ENCODE measurements at places on chromosomes 6 and 20.
A peak's percentile ranks its signal among the peaks of the same experiment; 100 is the strongest.

- peaks cover 1% of the 10 kb centered on the region for H3K36me3 ChIP-seq
- no peak overlapping the region for H3K4me3 ChIP-seq
These were observed 223.9 kb downstream of the PREX1 start for GRCh38 chr20:48603819-48604405.

- H3K4me1 ChIP-seq: peaks cover 7% of the 10 kb centered on the region
- peaks cover 2% of the 10 kb centered on the region for H3K27me3 ChIP-seq
- H3K36me3 ChIP-seq: no peaks in the 10 kb centered on the region
- no peak overlapping the region for H3K27ac ChIP-seq
- no peak for DNase-seq
These were observed 233.0 kb upstream of the PRND start for GRCh38 chr20:4488407-4489339.

- H3K36me3 ChIP-seq: no peaks in the 10 kb centered on the region
- H3K27ac ChIP-seq: no peak overlapping the region
- H3K4me1 ChIP-seq: no peaks in the 10 kb centered on the region
These were observed 195.2 kb upstream of the PROKR2 start for GRCh38 chr20:5511930-5512329.

DNA sequence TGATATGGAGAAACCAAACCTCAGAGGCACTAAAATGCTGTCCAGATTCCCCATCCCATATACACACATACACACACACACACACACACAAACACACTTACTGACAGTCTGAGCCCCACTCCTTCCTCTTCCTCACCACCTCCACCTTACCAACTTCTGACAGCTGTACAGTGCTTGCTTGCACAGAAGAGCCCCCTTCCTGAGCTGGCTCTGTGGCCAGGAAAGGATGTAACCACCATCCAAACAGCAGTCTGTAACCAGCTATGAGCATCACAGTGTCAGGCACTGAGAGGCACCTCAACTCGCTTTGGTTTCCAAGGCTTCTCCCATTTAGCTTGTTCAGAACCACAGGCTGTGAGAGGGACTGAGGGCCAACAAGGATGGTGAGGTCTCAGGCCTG lies 5.9 kb upstream of the C6orf136 start:
- DNase-seq: no peak
- H3K27me3 ChIP-seq: no peaks in the 10 kb centered on the region
- H3K4me3 ChIP-seq: no peak overlapping the region
- H3K36me3 ChIP-seq: peaks cover 12% of the 10 kb centered on the region
- no peak overlapping the region for H3K27ac ChIP-seq

DNA sequence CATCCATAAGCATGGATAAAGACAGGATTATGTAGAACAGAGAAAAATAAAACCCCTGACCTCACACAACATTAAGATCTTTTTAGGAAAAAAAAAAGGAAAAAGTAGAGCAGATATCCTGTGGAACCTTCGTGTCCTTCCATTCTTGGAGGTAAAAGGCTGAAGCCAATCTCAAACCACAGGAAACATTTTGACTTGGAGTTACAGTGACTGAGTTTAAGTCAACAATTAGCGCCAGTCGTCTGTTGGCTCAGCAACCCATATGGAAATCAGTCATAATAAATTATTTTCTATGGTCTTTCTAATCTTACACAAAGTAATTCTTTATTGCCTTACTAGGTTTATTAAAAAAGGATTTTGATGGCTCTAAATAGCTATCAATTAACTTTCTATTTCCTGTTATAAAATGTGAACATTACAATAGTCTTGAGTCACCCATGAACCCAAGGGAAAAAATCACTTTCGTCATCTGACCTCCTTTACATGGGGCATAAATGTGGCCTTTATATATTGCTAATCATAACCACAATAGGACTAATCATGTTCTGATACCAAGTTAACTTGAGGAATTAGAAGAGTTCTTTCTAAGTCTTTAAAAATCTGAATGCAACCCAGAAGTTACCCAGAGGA lies 592.9 kb downstream of the TFAP2B start:
- no peak overlapping the region for H3K27ac ChIP-seq
- no peaks in the 10 kb centered on the region for H3K27me3 ChIP-seq
- no peak for DNase-seq
- no peak overlapping the region for H3K4me3 ChIP-seq
- H3K4me1 ChIP-seq: no peaks in the 10 kb centered on the region
- no peaks in the 10 kb centered on the region for H3K36me3 ChIP-seq

- peaks cover 44% of the 10 kb centered on the region for H3K36me3 ChIP-seq
- no peaks in the 10 kb centered on the region for H3K27me3 ChIP-seq
- peaks cover 18% of the 10 kb centered on the region for H3K4me1 ChIP-seq
- H3K4me3 ChIP-seq: no peak overlapping the region
- no peak for DNase-seq
These were observed 22.6 kb downstream of the GHRH start for GRCh38 chr20:37238935-37239451.

- H3K27ac ChIP-seq: peak overlapping the region; percentile 41
- peaks cover 61% of the 10 kb centered on the region for H3K4me1 ChIP-seq
- no peaks in the 10 kb centered on the region for H3K27me3 ChIP-seq
- no peak overlapping the region for H3K4me3 ChIP-seq
These were observed 82.7 kb upstream of the CARMIL1 start for GRCh38 chr6:25196464-25196863.

GRCh38 chr6:37940074-37940847 lies 120.7 kb downstream of the ZFAND3 start:
- H3K27ac ChIP-seq: no peak overlapping the region
- H3K4me1 ChIP-seq: peaks cover 41% of the 10 kb centered on the region
- no peak for DNase-seq
- H3K27me3 ChIP-seq: no peaks in the 10 kb centered on the region
- H3K36me3 ChIP-seq: peaks cover 2% of the 10 kb centered on the region

DNA sequence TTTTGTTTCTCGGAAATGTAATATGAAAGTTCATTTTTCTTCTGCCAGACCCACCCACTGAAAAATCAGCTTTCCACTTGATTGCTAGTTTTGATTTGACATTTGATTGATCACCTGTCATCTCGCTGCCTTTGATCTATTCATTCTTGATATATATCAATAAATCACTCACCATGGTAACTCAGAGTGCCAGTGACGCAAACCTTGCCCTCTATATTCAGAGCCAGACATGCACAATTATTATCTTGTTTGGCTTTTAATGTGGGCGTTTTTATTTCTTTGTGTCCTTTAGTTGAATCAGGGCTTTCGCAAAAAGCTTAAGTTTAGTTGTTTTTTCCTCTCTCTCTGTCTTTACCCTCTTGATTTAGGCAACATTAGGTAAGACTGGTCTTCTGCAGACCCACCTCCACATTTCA lies 2.0 kb downstream of the TSHZ2 start:
- no peak overlapping the region for H3K27ac ChIP-seq
- peaks cover 19% of the 10 kb centered on the region for H3K4me1 ChIP-seq
- no peak overlapping the region for H3K4me3 ChIP-seq
- DNase-seq: no peak
- H3K36me3 ChIP-seq: peaks cover 2% of the 10 kb centered on the region
- H3K27me3 ChIP-seq: peaks cover 57% of the 10 kb centered on the region

GRCh38 chr6:165647041-165647440 lies 16.0 kb downstream of the PDE10A start:
- no peak for DNase-seq
- no peaks in the 10 kb centered on the region for H3K36me3 ChIP-seq
- no peak overlapping the region for H3K27ac ChIP-seq
- H3K27me3 ChIP-seq: no peaks in the 10 kb centered on the region
- no peaks in the 10 kb centered on the region for H3K4me1 ChIP-seq
- H3K4me3 ChIP-seq: no peak overlapping the region

- peaks cover 5% of the 10 kb centered on the region for H3K4me1 ChIP-seq
- no peaks in the 10 kb centered on the region for H3K36me3 ChIP-seq
- H3K4me3 ChIP-seq: no peak overlapping the region
- H3K27me3 ChIP-seq: no peaks in the 10 kb centered on the region
- no peak overlapping the region for H3K27ac ChIP-seq
These were observed 38.5 kb downstream of the SIM1 start for GRCh38 chr6:100426241-100426640.

DNA sequence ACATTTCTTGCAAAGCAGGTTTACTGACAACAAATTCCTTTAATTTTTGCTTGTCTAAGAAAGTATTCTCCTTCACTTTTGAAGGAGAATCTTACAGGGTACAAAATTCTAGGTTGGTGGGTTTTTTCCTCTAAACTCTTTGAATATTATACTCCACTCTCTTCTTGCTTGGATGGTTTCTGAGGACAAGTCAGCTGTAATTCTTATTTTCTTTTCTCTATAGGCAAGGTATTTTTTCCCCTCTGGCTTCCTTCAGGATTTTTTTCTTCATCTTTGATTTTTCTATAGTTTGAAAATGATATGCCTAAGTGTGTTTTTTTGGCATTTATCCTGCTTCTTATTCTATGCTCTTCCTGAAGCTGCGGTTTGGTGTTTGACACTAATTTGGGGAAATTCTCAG lies 112.5 kb upstream of the HIVEP1 start:
- H3K4me3 ChIP-seq: no peak overlapping the region
- H3K27ac ChIP-seq: no peak overlapping the region
- DNase-seq: no peak
- H3K27me3 ChIP-seq: no peaks in the 10 kb centered on the region
- peaks cover 7% of the 10 kb centered on the region for H3K4me1 ChIP-seq

GRCh38 chr6:36217946-36218345 lies 21.4 kb downstream of the BRPF3 start:
- DNase-seq: no peak
- H3K36me3 ChIP-seq: peaks cover 43% of the 10 kb centered on the region
- H3K4me3 ChIP-seq: no peak overlapping the region
- no peaks in the 10 kb centered on the region for H3K27me3 ChIP-seq
- no peaks in the 10 kb centered on the region for H3K4me1 ChIP-seq

DNA sequence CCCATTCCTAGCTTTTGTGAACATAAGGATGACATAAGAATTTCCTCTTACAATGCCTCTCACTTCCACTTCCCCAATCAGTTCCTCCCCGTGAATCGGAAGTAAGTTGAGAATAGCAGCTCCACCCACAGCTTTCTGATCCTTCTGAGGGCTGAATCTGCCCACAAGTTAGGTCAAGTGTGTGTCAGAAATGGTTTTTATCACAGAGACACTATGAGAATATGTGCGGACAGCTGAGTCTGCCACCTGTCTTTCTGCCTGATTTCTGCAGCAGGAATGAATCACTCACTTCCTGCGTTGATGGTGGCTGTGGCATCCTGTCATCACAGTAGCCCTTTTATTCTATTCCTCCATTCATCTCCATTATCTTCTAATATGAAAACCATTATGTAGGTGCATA lies 70.2 kb downstream of the RIN2 start:
- H3K36me3 ChIP-seq: peaks cover 1% of the 10 kb centered on the region
- no peak for DNase-seq
- peaks cover 21% of the 10 kb centered on the region for H3K4me1 ChIP-seq
- H3K4me3 ChIP-seq: no peak overlapping the region
- H3K27ac ChIP-seq: peak overlapping the region; percentile 46
- no peaks in the 10 kb centered on the region for H3K27me3 ChIP-seq

GRCh38 chr6:2196079-2196679 lies 49.2 kb downstream of the GMDS start:
- H3K4me3 ChIP-seq: no peak overlapping the region
- no peak overlapping the region for H3K27ac ChIP-seq
- peaks cover 21% of the 10 kb centered on the region for H3K4me1 ChIP-seq
- H3K27me3 ChIP-seq: no peaks in the 10 kb centered on the region
- no peak for DNase-seq

- no peak overlapping the region for H3K27ac ChIP-seq
- H3K36me3 ChIP-seq: no peaks in the 10 kb centered on the region
- no peak overlapping the region for H3K4me3 ChIP-seq
These were observed 272.7 kb upstream of the MAP3K7 start for GRCh38 chr6:90859612-90860011.

DNA sequence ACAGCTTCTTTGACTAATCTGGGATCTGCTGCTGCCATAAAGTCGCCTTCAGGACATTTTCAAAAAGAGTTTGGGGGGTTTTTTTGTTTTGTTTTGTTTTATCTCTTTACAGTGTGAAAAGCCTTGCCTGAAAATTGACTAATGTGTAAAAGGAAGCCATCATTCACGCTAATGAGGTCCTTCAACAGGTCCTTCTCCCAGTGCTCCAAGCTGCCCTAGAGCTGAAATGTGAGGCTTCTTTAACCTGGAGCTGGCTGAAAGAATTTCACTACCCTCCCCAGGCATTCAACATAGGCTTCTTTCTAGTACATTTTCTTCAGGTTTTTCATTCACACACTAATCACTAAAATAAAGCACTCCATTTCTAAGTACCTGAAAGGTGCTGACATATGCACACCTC lies 145.1 kb upstream of the PRDM1 start:
- DNase-seq: no peak
- peaks cover 2% of the 10 kb centered on the region for H3K36me3 ChIP-seq
- no peak overlapping the region for H3K27ac ChIP-seq
- H3K4me3 ChIP-seq: no peak overlapping the region
- H3K27me3 ChIP-seq: peaks cover 20% of the 10 kb centered on the region

DNA sequence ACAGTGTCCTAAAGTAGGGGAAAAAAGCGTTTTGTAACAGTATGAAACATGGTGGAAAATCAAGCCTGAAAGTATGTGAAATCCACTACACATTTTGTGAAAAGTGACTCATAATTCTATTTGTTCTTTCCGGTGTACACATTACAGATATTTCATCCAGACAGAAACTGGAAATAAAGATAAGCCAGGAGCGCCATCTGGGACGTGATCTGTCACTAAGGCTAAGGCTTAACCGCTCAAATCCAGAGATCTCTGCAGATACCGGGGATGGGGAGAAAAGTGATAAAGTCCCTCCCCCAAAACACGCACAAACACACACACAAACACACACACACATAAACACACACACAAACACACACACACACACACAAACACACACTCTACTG lies 26.6 kb upstream of the SRSF6 start:
- H3K27me3 ChIP-seq: peaks cover 36% of the 10 kb centered on the region
- no peak overlapping the region for H3K4me3 ChIP-seq
- DNase-seq: no peak
- H3K27ac ChIP-seq: no peak overlapping the region
- H3K36me3 ChIP-seq: no peaks in the 10 kb centered on the region

DNA sequence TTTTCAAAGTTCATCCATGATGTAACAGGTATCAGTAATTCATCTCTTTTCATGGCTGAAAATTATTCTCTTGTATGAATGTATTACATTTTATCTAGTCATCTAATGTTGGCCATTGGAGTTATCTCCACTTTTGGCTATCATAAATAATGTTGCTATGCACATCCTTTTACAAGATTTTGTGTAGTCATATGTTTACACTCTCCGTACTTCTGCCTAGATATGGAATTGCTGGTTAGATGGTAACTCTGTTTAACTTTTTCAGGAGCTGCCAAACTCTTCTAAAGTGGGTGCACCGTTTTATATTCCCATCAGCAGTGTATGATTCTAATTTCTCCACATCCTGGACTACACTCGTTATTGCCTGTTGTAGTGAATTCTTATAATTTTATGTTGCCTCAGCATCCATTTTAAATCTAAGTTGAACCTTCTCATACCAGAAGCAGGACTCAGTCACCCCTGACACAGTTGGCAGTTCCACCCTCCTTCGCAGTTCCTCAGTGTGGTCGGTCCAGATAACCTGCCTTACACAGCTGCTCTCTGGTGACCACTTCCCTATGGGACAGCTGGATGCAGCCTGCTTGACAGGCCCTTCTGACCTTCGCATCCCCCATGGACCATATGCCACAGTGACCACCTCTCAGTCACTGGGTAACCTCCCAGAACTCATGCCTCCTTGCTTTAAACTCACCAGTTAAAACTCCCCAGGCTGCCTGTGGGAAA lies 33.9 kb downstream of the KIZ start:
- no peak overlapping the region for H3K4me3 ChIP-seq
- no peaks in the 10 kb centered on the region for H3K4me1 ChIP-seq
- H3K27me3 ChIP-seq: no peaks in the 10 kb centered on the region
- H3K36me3 ChIP-seq: peaks cover 16% of the 10 kb centered on the region

- H3K27me3 ChIP-seq: no peaks in the 10 kb centered on the region
- H3K4me3 ChIP-seq: no peak overlapping the region
- H3K36me3 ChIP-seq: no peaks in the 10 kb centered on the region
- H3K27ac ChIP-seq: no peak overlapping the region
These were observed 7.3 kb upstream of the COL12A1 start for GRCh38 chr6:75213112-75213511.

All from chondrocyte (in vitro differentiated cells).